ENCODE measurements at places on chromosomes 1 and 21.
A peak's percentile ranks its signal among the peaks of the same experiment; 100 is the strongest.

- DNase-seq = peak; percentile 48
Observed at GRCh38 chr1:205670611-205671430, 9.5 kb downstream of the SLC45A3 start.

- DNase-seq = no peak
Observed at GRCh38 chr21:37208056-37208721, 58.9 kb downstream of the VPS26C start.

DNA sequence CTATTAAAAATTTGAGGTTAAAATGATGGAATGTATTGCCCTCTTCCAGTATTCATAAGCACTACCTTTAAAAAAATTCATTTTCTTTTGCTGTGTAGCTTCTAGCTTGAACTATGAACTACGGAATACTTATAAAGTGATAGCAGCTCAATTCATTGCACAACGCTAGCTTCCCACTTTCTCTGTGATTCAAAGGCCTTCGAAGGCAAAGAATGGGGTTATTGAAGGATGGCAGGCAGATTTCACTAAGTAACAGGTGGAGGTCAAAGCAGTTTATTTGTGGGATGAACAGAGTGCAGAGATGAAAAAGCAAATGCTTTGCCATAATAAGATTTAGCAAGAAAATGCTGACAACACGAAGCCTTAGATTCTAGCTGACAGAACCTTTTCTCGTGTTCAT, 290.6 kb downstream of the NFIA start:
- no peak for DNase-seq

DNA sequence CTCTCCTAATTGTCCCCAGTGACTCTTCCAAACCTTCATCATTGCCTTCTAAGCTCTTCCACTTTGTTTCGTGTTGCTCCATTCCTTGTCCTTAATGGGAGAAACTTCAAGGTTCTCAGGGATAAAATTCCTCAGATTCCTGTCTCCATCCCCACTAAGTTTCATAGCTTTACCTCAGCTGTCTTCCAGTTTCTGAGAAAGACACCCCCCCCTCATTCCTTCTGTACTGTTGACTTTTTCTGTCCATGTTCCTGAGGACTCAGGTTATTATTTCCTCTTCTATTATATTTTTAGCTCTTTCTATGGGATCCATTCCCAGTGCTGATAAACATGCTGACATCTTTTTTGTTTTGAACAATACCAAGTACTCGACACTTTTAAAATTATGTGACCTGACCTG, 215.3 kb upstream of the PTGFR start:
- no peak for DNase-seq

- DNase-seq = no peak
Observed at GRCh38 chr1:54028306-54029251, 10.6 kb upstream of the LDLRAD1 start.

- no peak for DNase-seq
Observed at GRCh38 chr1:244952940-244953339, 88.6 kb upstream of the HNRNPU start.

DNA sequence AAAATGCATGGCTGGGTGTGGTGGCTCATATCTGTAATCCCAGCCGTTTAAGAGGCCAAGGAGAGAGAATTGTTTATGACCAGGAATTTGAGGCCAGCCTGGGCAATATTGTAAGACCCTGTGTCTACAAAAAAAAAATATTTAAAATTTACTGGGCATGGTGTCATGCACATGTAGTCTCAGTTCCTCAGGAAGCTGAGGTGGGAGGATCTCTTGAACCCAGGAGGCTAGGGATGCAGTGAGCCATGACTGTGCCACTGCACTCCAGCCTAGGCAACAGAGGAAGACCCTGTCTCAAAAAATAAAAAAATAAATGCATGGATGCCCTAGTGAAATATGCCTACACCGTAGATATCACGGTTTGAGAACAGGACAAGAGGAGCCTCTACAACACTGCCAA, 1331.2 kb upstream of the B3GALT2 start:
- no peak for DNase-seq

DNA sequence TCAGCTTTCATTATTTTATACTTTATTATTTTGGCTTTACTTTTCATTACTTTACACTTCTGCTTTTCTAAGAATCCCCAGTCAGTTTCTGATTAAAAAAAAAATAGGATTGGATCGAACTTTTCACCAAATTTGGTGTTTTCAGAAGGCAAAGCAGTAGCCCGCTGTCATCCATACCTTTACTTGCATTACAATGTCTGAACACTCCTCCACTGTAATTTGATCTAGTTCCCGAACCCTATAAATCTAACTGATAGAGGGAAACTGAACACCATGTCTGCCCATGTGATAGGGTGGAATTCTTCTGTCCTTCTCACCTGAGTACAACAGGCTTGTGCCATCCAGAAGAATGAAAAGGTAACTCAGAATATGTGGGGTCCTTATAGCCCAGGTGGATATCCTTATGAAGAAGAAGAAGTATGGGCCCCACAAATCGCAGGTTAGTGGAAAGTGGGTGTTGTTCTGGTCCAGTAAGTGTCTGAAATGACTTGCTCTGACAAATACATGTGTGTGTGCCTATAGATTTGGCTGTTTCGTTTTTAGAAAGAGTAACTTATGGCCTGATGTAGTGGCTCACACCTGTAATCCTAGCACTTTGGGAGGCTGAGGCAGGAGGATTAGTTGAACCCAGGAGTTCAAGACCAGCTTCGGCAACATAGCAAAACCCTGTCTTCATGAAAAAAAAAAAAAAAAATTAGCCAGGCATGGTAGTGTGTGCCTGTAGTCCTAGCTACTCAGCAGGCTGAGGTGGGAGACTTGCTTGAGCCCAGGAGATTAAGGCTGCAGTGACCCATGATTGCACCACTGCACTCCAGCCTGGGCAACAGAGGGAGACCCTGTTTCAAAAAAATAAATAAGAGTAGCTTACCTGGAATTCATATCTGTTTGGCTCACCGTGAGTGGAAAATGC, 26.6 kb upstream of the CDC14A start:
- DNase-seq = peak; percentile 65

- DNase-seq = peak; percentile 91
Observed at GRCh38 chr1:152036267-152037216, at the start of gene S100A11. TSS of gene S100A11 (minus strand) at chr1:152037004. CDS start at chr1:152036915, 89 bp downstream.

DNA sequence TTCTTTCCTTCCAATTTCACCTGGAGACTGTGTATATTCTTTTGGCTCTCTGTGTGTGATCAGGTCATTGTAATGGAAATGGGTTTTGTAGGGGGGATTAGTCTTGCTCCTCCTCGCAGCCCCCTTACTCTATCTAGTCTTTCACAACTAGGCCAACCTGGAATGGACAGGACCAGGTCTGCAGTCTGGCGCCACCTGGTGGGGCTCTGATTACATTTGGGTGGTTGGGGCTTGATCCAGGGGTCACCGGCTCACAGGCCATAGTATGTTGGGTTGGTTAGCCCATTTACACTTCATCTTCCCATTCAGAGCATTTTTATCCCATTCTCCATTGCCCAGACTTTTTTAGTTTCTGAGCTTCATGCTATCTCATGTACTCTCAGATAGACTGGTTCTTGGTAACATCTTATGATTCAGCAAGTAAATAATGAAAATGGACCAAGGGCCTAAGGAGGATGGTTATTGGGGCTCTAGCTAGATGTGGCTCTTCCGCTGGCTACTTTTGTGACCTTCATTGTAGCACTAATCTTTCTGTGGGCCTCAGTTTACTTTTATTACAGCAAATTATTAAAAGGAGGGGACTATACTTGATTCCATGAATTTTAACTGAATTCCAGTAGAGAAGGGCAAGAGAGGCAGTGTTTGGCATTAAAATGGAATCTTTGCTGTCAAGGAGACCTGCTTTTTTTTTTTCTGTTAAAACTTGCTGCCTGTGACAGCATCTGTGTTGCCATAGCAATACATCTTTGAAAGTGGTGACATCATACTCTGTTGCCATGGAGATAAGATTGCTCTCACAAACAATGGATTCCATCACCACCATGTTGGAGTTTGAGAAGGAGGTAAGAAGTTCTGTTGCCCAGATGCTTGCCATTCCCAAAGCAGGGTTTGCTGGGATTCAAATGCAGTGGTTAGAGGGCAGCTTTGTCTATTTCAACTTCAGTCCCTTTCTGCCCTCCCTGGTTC, 150.1 kb downstream of the PLXNA2 start:
- peak; percentile 47 for DNase-seq

DNA sequence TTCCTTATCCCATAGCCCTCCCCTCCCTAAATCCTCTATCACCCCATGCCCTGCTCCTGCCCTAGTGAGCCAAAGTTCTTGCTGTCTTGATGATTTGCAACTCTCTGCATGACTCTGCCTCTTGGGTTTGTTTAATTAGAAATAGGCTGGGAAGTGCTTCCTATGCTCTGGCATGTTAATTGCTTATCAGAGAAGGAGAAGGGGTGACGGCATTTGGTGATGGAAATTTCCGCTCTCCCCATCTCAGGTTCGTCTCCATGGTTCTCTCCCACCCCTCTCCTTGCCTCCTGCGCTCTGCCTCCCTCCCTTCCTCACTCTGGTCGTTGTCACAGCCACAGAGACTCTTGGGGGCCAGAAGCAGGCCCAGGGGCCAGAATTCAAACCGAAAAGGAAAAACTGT, 68.9 kb downstream of the LRRN2 start:
- DNase-seq = no peak

DNA sequence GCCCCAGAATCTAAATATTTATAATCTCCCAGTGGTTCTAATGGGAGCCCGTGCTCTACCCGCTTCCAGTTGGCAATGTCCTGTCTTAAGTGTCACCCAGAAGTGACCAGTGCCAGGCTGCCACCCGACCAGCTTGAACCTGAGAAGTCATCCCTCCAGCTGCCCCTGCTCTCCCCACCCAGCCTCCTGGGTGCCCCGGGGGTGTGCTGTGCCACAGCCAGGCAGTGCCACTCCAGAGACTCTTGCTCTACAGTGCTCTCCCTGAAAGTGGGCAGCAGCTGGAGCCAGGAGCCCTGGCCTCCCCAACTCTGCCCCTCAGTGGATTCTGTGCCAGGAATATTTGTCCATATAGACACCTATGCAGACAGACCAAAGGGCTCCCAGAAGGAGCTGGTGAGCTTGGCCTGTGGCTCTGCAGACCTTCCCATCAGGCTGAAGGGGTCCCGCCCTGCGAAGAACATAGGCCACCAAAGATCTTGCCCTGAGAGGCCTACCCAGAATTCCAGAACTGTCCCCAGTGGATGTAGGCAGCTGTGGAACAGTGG, 9.0 kb upstream of the EPS8L3 start:
- no peak for DNase-seq

DNA sequence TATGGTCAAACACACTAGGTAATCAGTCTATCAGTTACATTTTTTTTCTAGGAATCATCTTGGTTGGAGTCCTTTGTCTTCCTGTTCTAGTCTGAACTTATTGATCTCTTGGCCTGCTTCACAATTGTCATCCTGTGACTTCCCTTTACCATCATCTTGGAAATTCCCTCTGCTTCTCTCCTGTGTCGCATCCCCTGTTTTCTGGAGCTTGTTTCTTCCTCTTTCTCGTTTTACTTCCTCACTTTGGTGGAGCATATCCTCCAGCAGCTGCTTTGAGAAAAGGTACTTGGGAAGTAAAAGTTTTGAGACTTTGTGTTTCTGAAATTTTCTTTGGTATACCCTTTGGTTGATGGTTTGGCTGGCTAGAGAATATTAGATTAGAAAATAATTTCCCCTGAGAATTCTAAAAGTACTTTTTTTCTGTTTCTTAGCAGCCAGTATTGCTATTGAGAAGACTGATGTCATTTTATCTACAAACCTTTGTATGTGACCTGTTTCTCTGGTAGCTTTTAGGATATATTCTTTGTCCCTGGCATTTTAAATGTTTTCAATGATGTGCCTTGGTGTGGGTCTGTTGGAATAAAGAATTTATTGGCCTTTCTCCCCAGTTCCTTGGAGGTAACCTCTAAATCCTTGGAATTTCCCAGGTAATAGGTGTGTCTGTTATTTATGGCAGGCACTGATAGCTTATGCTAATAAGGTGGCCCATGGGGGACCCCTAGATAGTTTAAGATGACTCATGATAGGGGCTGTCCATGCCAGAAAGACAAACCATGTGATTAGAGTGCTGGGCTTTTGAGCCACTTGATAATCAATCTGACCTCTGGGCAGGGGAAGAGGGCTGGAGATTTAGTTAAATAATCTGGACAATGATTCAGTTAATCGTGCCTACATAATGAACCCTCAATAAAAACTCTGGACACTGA, 6.1 kb upstream of the MYCL start:
- DNase-seq = no peak

DNA sequence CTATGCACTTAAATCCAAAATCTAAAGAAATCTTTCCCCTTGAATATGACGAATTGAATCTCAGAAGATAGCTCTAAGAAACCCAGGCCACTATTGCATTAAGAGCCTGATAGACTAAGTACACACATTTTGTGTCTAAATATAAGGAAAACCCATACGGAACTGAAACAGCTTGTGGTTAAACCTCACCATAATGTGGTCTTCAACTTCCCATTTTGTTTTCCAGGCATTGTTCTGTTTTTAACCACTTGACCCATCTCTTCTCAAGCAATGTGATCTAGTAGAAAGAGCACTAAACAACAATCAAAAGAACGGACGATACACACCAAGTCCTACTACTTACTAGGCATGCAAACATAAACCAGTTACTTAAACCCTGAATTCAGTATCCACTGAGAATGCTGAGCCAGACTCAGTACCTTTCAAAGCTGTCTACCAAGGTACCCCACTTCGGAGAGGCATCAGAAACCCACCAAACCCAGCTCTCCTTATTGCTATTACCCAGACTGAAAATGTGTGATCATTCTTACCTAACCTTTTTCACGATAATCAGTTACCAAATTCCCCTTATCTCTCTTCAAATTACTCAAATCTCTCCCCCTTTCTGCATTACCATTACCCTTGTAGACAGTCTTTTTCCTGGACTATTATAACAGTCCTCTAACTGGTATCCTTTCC, 12.8 kb downstream of the OTUD7B start:
- DNase-seq = no peak

DNA sequence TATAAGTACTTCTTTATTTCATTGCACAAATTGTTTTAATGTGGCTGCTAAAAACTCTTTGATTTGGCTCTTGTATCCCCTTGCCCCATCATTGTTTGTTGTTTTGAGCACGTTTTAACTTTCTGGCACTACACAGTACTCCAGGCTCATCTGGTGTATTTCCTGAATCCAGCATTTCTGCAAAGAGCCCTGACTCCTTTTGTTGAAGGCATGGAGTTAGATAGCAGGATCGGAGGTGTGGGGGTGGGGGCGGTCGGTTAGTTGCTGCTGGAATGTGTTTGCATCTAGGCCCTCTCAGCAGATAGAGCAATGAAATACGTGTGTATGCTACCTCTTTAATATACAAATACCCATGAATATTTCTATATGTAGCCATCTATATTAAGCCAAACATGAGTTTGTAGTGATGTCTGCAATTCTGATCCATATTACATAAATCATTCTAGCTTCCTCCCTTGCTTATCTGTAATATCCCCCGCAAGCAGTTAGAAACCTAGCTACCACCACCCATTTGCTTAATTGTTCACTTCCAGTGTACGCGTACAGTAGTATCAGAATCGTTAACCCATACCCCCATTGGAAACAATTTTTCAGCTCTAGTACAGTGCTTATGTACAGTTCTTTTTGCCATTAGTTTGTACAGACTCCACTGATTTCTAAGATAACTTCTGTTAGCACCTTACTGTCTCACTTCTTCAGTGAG, 106.0 kb downstream of the NOS1AP start:
- DNase-seq = no peak

Measured in HAP-1 (cell line).